NCI-H748 treated with DMSO at 0.1 percent for 48 hours (cell line): ENCODE measurements at places on chromosomes 7 and 10.
A peak's percentile ranks its signal among the peaks of the same experiment; 100 is the strongest.

DNA sequence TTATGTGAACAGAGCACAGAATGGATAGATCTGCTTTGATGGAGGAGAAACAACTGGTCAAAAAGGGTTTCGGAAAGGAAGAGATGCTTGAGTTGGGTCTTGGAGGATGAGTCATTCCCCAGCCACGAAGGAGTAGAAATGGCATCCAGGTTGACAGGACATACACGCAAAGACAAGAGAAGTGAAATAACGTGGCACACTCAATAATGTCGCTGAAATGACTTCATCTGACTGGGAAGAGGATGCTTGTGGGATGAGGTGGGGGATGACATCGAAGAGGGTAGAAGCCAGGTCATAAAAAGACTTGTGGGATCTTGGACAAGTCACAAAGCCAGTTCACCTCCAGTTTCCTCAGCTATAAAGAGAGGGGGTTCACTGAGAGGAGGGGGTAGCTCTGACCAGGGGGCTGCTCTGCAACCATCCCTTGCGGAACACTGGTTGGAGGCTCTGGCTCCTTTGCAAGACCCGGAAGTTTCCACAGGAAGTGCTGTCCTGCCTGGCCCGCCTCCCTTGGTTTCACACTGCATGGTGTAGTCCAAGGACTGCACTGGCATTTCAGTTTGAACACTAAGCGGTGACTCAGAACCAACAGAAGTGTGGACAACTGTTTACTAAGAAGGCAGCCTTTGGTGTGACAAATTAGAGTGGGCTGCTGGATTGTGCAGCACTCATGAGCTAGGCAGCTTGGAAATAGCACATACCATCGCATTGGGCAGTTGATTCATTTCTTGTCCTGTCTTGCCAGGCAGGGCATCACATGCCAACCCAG lies 189.9 kb upstream of the ADO start:
- no peak for DNase-seq

DNA sequence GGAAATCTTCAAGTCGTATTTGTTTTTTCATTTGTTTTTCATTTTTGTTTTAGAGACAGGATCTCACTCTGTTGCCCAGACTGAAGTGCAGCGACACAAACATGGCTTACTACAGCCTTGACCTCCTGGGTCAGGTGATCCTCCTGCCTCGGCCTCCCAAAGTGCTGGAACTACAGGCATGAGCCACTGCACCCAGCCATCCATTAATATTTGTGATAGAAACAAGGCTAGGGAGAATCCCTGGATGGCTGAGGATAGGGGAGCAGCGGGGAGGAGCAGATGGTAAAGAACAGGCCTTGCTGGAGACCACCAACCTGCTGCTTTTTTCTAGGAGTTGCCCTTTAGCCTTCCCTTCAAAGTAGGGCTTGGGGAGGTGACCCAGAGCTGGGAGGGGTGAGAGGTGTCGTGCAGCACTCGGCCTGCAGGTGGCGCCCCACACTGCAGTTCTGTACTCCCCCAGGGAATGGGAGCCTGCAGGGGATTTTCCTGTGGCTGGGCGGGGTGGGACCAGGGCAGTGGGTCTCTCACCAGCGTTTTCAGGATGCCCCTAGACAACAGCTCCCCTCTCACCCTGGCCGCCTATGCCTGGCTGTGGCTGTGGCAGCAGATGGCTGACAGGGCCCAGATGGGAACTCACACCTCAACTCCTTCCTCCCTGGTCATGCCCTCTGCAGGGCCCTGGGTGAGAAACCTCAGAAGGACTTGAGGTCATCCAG lies 12.6 kb upstream of the CDH23 start:
- no peak for DNase-seq

DNA sequence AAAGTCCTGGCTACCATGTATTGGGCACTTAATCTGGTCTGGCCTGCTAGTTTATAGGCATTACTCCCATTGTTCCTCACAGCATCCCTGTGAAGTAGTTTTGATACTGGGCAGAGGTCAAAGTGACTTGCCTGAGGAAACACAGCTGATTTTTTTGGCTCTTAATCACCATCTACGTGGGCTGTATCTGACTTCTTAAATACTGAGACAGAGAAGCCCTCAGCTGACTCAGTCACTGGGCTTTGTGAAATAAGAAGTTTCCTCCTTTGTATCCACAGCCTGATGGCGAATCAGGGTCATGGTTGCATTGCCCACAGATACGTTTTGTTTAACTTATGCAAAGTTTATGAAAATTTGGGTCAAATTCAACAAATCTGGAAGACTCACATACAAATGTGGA lies 13.2 kb downstream of the TACR2 start:
- DNase-seq, result no peak

DNA sequence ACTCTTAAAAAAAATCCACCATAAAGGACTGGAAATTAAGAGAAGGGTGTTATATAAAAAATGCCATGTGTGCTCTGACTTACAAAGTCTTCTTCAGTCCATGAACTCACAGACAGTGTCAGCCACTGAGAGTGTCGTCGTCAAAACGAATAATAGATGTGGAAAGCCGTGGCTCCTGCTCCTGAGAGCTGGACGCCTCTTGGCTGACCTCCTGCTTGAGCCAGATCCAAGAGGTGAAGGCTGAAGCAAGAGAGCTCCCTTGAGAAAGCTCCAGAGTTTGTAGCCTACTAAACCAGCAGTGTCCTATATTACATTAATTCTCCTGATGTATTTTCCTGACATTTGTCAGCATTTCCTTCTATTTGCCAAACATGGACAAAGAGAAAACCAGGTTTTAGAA lies 234.3 kb upstream of the C7orf33 start:
- no peak for DNase-seq

DNA sequence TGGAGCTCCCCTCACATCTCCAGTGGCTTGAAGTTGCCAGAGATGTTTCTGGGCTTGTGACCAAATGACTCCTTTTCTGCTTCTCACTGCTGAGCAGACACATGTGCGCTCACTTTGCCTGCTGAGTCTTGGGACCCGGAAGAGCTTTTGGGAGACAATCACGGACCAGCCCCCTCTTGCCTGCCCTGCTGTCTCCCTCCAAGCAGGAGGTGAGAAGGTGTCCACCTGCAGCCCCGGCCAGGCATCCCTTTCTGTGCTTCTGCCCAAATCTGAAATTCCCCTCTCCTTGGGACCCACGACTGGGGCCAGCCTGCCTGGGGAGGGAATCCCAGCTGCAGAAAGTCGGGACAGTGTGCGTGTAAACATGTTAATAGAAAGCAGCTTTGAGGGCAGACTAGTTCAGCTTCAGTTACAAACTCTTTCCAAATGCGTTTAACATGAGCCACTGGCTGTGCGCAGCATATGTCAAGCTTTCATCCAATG lies 31.7 kb downstream of the HTRA1 start:
- no peak for DNase-seq

- DNase-seq, result no peak
These were observed 2.8 kb upstream of the PUS7 start for GRCh38 chr7:105524840-105525239.

GRCh38 chr10:14549496-14549895 lies 218.8 kb upstream of the FRMD4A start:
- DNase-seq, result no peak

- no peak for DNase-seq
These were observed 79.0 kb upstream of the PLXNA4 start for GRCh38 chr7:132655131-132655727.

GRCh38 chr7:99137411-99138180 lies 6.3 kb downstream of the SMURF1 start:
- DNase-seq, result no peak

DNA sequence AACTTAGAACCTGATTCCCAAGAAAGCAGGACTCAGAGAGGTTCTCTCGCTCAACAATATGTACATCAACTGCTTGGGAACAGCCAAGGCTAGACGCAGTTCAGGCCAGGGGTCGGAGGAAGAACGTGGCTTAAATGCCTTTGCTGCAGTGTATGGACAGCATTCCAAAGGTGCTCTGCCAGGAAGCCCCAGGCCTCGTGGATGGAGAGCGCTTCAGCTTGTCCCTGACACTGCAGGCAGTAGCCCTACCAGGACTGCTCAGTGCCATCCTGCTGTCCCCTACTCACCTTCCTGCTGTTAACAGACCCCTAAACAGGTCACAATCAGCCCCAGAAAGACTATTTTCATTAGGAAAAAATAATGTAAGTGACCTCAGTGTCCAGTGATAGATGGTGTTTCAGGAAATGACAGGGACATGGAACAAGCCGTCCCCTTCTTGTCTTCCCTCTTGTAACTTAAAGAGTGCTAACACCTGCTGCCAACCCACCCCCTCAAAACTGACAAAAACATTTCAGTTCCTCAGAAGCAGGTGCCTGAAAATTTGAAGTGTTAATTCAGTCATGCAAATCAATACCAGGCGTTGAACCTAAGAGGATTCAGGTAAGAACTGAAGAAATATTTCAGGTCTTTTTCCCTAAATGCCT lies 16.5 kb downstream of the CREB3L2 start:
- no peak for DNase-seq

GRCh38 chr7:4641091-4641666 lies 40.9 kb upstream of the FOXK1 start:
- DNase-seq, result no peak

DNA sequence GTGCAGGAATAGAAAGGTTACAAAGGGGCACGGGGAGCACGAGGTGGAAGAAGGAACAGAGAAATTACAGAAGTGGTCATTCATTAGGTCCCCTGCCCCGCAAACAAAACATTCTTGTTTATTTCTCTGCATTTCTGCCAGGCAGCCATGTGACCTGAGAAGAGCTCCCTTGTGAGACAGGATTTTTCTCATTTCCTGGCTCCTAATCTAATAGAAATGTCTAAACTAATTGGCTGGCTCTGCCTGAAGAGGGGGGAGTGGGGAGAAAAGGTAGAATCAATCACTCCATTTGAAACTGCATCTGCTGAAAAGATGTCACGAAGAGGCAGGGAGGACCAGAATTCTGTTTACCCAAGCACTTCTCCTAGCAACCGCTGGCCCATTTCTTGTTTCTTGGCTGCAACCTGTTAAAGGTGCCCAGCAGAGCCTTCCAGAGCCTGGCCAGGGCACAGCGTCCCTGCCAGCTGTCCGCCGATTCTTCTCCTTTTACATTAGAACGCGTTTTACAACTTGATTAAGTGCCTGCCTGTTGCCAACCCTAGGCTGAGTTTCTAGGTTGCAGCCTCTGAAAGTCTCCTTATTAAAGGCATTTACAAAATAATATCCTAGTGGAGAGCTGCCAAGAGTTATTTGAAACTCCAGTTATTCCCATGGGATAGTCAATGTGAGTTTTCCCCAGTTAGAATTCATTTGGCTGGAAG lies 1227.6 kb downstream of the TYW1 start:
- DNase-seq, result peak; percentile 22

- no peak for DNase-seq
These were observed 15.1 kb upstream of the SLC16A12 start for GRCh38 chr10:89550509-89550908.

GRCh38 chr10:677038-677437 lies 12.4 kb downstream of the DIP2C start:
- DNase-seq, result no peak

GRCh38 chr10:102384053-102384452 lies 11.5 kb upstream of the NFKB2 start:
- DNase-seq, result no peak

DNA sequence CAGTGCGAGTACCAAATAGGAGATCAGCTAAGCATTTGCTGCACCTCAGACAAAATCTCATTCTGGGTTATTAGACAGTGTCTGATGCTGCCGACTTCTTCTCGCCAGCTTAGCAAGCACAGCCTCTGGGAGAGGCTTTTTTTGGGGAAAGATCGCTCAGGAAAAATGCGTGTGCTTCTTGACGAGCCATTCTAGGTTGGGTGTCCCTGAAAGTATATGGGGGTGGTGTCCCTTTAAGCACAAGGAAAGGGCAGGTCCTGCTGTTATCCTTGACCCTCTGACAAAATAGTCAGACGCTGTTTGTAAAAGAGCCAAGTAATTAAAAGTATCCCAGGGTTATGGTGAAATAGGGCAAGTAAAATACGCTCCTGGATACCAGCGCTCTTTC lies 540.1 kb upstream of the FZD8 start:
- no peak for DNase-seq

DNA sequence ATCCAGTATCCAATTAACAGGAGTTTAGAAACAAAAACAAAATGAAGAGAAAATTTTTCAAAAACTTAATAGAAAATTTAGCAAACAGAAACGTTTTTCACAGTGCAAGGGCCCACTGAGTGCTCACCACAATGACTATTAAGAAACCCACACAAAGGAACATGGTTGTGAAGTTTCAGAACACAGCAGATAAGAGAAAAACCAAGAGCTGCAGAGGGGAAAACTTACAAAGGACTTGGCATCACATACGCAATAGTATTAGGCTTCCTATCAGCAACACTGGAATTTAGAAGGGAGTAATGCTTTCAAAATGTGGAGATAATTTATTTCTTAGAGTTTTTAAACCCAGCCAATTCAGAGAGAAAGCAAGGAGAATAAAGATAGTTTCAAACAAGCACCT lies 1.7 kb upstream of the C7orf25 start:
- DNase-seq, result no peak

- no peak for DNase-seq
These were observed 49.2 kb upstream of the KCNMA1 start for GRCh38 chr10:77686650-77687417.

DNA sequence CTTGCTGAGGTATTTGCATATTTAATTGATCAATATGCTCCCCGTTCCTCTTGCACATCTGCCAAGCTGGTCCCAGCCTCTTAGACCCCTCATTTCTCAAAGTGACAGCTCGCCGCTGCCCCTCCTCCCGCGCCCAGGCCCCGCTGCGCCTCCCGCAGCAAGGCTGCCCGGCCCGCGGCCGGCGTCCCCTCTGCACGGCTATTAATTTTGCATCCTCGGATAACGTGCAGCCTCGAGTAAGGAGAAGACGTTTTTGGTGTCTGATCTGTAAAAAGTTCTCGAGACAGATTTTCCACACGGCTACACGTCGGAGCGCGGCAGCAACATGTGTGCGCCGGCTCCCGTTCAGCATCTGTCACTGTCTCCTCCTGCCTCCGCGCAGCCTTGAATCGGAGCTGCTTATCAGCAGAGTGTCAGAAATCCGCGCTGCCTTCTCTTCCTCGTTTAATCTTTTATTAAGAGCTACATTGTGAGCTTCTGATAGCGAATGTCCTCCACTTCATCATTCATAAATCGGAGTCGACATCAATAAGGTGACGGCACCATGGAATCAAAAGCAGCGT lies 65.3 kb downstream of the EBF3 start:
- DNase-seq, result no peak

DNA sequence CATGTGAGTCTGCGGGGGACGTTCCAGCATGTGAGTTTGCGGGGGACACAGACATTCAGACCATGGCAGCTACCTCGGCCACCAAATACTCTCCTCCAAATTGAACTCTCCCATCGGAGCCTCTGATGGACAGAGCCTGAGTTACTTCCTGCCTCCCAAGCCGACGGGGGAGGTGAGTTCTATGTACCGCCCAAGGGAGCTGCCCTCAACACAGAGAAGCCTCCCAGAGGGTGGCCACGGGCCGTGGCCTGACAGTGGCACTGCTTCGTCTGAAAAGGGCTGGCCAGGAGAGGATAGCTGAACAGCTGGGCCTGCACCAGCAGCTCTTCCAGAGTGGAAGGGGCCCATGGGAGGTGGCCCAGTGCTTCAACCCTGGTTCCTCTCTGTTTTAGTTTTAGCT lies 274.5 kb upstream of the PPP2R2D start:
- DNase-seq, result no peak

DNA sequence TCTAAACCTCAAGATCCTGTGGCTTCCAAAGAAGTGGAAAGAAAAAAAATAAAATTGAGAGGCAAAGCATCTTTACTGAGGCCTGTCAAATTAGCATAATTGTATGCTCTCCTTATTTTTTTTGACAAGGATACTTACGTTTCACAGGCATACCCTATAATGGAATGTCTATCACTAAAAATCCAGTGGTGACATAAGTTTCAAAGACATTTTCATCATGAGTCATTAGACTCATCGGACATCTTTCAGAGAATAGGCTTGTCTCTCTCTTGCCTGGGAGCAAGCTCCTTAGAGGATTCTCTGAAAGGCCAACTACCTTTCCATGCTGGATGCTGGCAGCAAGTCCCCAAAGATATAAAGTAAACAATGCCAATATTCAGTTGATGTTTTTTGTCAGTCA lies 380.7 kb upstream of the STEAP1 start:
- DNase-seq, result no peak
